ENCODE measurements at places on chromosomes 2 and 18.

DNA sequence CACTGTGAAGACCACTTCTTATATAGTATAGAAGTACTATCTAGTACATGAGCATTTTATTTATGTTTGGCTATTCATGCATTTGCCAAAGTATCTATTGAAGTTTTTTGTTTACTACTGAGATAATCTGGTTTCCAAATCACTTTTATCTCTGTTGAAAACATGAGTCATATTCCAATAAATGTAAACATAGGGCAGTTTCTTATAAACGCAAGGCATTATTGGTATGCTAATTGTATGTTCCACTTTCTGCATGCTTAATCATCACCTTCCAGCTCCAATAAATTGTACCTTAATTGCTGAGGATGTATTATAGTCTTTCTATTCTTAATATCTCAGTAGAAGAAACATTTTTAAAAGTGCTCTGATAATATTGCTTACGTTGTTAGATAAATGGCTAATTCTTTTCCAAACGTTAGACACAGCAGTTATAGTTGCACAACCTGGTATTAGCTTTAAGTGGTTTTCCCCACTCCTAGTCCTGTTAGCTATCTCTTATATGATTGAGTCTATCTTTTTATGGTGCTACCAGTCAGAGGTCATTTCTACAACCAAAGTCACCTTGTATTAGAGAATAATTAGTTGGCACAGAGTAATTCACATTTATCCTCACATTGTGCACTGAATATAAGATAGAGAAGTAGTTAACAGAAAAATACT lies 17.2 kb downstream of the ITGA4 start:
- no peak for DNase-seq

- no peak for DNase-seq
Observed at GRCh38 chr2:240782221-240782885, 37.7 kb downstream of the KIF1A start.

- no peak for DNase-seq
Observed at GRCh38 chr18:41464278-41464677, 490.8 kb upstream of the PIK3C3 start.

DNA sequence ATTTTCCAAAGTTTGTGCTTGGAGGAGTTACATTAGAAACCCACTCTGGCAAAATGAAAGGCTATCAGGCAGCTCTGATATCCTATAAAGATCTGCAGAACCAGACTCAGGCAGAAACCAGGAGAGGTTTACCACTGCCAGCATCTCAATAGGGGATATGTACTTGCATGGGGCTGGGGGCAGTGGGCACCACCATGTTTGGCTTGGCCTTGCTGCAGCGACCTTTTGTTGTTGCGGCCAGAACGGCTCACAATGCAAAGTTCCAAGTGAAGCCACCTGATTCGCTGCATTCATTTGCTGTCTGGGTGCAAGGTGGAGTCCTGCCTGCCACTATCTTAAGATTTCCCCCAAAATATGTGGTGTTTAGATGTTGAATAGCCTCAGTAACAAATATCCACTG lies 81.3 kb downstream of the COPS8 start:
- no peak for DNase-seq

DNA sequence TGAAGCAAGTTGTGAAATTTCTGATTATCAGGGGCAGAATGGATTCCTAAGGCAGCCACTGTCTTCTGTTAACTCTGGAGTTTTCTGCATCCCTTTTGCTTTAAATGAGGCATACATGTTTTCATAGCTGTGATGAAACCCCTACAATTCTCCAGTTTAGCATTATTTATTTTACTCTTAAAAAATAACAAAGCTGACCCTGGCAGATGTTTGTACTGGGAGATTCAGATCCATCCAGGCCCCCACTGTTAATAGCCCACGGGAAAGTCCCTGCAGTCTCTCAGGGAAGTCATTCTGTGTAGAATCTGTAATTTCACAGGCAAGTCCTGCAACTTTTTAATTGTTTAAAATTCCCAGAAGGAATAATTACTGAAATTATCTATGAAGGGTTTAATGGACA lies 353 bp upstream of the SULT1C4 start:
- DNase-seq: no peak

DNA sequence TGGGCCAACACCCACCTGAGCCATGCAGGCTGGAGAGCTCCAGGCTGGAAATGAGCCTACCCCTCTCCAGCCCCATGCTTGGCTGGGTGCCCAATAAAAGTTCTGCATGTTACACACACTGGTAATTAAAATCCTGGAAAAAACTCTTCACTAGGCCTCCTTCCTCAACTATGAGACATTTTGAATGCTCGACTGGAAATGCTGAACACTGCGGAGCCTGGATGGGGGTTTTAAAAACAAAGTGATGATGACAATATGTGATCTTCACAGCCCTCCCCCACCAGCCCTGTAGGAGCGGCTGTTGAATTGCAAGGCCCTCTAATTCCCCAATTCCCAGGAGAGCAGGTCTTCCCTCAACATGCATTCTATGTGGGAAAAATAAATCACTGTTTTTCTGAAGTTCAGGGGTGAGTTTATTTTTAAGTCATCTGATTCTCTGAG lies 179.2 kb downstream of the TTC32 start:
- no peak for DNase-seq

GRCh38 chr2:173223871-173224270 lies 130.8 kb upstream of the CDCA7 start:
- no peak for DNase-seq

DNA sequence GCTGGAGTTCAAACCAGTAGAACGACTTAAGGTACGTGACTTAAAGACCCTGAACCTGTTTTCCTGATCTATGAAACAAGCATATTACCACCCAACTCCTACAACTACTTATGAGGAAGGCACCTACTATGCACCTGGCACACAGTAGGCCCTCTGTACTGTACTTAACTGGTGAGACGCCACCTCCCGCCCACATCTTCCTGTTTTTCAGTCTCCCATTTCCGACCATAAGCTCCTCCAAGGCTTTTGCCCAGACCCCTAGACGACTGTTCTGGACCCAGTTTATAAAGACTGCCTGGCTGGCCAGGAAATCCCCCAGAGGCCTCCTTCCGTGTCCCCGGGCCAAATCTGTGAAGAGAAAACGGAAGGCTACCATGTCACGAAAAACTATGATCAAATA lies 1.5 kb downstream of the GALNT14 start:
- DNase-seq: no peak

- DNase-seq: no peak
Observed at GRCh38 chr2:159211447-159212396, 74.8 kb downstream of the WDSUB1 start.

- no peak for DNase-seq
Observed at GRCh38 chr2:28486526-28486925, 9.3 kb upstream of the PLB1 start.

DNA sequence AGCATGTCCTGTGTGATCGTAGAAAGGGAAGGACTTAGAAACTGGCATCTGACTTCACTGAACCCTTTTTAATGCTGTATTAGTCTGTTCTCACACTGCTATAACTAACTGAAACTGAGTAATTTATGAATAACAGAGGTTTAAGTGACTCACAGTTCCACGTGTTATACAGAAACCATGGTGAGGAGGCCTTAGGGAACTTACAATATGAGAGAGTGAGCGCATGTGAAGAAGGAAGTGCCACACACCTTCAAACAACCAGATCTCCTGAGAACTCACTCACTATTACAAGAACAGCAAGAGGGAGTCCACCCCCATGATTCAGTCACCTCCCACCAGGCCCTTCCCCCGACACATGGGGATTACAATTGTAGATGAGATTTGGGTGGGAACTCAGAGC lies 811.3 kb downstream of the CPS1 start:
- DNase-seq: no peak

DNA sequence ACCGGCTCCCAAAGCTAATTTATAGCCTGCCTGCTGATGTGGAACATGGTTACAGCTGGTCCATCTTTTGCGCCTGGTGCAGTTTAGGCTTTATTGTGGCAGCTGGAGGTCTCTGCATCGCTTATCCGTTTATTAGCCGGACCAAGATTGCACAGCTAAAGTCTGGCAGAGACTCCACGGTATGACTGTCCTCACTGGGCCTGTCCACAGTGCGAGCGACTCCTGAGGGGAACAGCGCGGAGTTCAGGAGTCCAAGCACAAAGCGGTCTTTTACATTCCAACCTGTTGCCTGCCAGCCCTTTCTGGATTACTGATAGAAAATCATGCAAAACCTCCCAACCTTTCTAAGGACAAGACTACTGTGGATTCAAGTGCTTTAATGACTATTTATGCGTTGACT lies 51.4 kb downstream of the TMEM178A start:
- DNase-seq: no peak

GRCh38 chr2:228417956-228418355 lies 236.5 kb upstream of the SPHKAP start:
- no peak for DNase-seq

GRCh38 chr18:49364821-49365220 lies 95.6 kb downstream of the DYM start:
- DNase-seq: no peak

- no peak for DNase-seq
Observed at GRCh38 chr2:170514140-170514539, 201.0 kb upstream of the SP5 start.

DNA sequence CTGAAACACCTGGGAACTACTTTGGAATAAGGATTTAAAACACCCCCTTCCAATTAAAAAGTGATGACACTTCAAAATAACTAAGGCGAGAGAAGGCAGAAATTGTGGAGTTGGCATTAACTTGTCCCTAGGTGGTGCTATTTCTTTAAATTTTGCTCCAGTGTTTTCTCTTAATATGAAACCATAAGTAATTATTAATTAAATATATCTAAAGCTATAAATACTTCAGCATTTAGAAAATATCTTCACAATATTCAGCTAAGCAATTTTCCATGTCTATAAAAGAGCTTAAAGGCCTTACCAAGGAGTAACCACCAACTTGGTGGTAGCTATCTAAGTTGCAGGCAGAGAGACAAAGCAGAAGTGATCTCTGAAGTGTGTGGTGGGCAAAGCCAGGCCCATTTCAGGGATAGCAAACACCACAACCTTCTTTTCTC lies 186.8 kb upstream of the PGAP1 start:
- DNase-seq: no peak

DNA sequence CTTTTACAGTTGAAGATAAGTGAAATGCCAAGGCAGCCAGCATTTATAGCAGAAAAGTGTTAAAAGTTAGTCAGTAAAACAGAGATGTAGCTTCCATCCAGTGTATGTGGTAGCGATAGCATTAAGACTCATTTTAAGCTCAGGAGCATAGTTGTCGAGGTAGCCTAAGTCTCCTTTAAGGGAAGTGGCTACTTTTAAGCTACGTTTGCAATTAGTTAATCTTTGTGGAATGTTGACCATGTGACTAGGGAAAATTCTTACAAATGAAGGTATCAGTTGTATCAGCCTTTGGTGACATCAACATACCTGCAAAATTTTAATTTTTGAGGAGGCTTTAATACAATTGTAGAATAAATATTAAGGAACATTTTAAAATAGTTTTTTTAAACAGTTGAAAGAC lies 61.9 kb downstream of the LHCGR start:
- DNase-seq: no peak

- no peak for DNase-seq
Observed at GRCh38 chr2:195709901-195710806, 53.1 kb downstream of the SLC39A10 start.

GRCh38 chr2:217808326-217808725 lies 194.5 kb downstream of the TNS1 start:
- DNase-seq: no peak

DNA sequence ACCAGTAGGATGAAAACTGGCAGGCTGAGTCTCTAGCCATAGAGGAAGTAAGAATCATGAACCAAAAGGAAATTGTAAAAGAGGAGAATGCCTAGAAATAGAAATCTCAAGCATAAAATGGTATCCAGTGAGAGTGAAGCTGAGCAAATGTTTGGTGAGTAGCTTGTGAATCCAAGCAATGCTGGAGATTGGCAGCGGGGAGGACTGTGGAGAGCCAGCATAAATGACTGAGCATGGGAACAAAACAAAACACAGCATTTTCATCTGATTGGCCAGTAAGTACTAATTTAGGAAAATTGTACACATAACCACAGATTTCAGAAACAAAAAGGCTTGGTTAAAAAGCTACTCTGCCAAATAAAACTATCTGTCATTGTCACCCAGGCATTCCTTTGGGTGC lies 390.0 kb downstream of the STK39 start:
- DNase-seq: no peak

DNA sequence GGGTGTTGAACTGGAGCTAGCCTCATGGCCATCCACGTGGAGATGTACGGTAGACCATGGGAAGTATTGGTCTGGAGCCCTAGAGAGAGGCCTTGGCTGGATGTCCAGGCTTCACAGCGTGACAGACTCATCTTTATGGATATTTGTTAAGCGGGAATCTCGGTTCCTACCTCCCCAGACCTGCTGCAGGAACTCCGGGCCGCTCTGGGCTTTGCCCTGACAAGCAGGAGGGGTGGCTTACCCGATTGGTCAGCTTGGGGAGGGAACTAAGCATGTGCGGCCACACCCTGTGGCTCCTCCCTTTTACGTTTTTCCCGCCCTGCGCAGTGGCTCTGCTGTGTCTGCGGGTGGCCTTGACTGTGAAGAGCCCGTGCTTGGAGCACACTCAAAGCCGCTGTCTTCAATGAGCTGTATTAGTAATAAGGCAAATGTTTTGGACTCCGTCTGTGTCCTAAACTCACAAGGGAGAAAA lies 52.3 kb downstream of the PAPOLG start:
- DNase-seq: no peak

- DNase-seq: no peak
Observed at GRCh38 chr2:36516136-36516870, 81.7 kb downstream of the FEZ2 start.

DNA sequence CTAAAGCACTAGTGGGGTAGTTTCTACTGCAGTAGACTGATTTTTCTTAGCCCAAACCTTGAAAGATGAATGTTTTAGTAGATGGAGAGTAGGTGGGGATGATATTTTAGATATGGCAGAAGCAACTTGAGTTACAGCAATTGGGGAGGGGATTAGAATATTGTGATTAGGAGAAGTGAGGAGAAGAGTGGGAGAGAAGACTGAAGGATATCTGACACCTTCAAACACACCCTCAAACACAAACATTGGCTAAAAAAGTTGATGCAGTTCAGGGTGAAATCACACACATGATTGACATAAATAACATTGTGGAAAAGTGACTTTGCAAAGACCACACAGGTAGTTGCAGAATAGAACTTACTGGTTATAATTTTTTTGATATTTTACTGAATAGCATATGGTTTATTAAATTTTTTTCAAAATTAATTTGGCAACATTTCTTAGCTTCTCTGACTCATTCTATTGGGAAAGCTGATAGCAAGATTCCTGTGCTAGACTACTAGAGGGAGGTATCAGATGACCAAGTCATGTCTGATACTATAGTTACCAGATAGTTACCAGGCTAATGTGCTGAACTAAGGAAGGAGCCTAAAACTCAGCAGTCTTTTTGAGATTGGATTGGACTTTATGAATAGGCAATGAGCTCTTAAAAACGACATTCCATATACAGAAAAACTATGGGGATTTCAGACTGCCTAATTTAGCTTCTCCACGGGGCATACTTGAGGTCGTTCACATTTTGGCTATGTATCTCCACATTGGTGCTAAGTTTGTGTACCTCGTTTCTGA lies 73.0 kb downstream of the ACTR3 start:
- DNase-seq: no peak

GRCh38 chr18:66317243-66318090 lies 286.4 kb downstream of the CDH19 start:
- DNase-seq: no peak

- no peak for DNase-seq
Observed at GRCh38 chr2:28093768-28094167, 203.2 kb downstream of the BABAM2 start.
